ENCODE measurements at places on chromosomes 11 and 22.

DNA sequence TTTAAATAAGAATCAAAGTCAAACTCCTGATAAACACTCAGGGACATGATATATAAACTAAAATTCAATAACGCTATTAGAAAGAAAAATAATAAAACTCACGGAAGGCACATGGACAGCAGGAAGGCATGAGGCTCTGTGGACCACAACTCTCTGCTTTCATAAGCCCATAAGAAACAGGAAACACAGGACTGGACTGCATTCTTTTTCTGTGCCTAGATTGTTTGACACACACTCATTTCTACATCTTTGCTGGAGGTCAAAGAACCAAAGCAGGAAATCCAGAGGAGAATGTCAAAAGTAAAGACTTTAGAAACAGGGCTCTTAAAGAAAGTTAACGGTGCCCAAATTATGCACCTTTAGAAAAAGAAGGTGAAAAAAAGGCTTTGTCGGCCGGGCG, 71.3 kb downstream of the RAB30 start:
- DNase-seq, result no peak

- no peak for DNase-seq
Observed at GRCh38 chr22:22087854-22088657, 105.5 kb upstream of the TOP3B start.

DNA sequence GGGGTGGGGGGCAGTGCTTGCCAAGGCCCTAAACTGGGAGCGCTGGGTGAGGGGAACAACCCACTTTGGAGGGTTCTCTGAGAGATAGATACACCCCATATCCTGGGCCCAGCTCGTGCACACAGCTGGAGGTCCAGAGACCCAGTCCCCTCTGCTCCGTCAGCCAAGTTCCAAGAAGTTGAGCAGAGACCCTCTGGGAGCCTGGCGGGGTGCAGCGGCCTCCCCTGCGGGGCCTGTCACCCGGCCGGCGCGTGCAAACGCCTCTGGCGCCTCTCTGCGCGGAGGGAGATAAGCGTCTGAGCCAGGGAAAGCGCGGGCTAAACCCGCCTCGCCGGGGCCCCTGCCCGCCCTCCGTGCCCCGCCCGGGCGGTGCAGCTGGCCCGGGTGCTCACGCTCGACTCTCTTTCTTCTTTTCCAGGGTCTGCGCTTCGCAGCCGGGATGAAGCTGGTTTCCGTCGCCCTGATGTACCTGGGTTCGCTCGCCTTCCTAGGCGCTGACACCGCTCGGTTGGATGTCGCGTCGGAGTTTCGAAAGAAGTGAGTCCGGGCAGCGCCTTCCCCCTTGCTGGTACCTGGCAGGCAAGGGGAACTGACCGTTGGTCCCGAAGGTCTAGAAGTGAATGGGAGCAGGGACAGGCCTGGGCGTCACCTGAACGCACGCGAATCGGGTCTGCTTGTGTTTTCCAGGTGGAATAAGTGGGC, 540 bp downstream of the ADM start:
- DNase-seq, result peak; percentile 52

GRCh38 chr11:73206801-73207200, 11.3 kb upstream of the P2RY2 start:
- DNase-seq, result no peak

DNA sequence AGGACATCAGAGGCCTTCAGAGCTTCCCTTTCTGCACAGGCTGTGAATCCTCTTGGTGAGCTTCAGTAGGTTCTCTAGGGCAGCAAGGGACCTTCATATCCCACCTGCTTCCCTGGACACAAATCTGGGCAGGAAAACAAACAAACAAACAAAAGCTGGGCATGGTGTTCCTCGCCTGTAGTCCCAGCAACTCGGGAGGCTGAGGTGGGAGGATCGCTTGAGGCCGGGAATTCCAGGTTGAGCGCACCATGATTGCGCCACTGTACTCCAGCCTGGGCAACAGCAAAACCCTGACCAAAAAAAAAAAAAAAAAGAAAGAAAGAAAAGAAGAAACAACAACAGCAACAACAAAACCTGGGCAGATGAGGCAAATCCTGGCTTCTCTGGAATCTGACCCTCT, 92.9 kb downstream of the CEP164 start:
- no peak for DNase-seq

GRCh38 chr22:50376085-50376651, 33.0 kb downstream of the PPP6R2 start:
- DNase-seq, result no peak

GRCh38 chr11:37504060-37504611, 906.1 kb upstream of the RAG2 start:
- DNase-seq, result no peak

GRCh38 chr22:36954251-36955014, 41.0 kb downstream of the CSF2RB start:
- no peak for DNase-seq

- DNase-seq, result no peak
Observed at GRCh38 chr11:78289552-78290292, 101.0 kb downstream of the USP35 start.

DNA sequence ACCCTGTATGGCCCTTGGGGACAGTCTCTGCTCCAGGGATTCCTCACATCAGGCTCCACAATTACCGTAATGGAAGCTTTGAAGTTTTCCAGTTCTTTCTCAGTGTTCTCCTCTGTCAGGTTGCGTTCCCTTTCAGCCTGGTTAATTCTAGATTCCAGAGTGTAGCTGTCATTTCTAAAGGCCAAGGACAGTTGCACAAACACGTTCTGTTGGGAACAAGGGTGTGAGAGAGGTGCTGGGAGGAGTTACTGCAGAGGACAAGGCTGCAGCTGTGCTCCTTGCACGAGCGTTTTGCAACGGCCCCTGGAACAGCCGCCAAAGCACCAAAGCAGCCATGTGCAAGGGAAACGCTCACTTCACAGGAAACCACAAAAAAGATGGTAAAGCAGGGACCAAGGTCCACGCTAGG, 35.9 kb upstream of the LYVE1 start:
- DNase-seq, result no peak

- peak; percentile 4 for DNase-seq
Observed at GRCh38 chr11:127493330-127494022, 492.9 kb upstream of the KIRREL3 start.

- no peak for DNase-seq
Observed at GRCh38 chr11:60164550-60165075, 18.3 kb downstream of the MS4A6A start.

DNA sequence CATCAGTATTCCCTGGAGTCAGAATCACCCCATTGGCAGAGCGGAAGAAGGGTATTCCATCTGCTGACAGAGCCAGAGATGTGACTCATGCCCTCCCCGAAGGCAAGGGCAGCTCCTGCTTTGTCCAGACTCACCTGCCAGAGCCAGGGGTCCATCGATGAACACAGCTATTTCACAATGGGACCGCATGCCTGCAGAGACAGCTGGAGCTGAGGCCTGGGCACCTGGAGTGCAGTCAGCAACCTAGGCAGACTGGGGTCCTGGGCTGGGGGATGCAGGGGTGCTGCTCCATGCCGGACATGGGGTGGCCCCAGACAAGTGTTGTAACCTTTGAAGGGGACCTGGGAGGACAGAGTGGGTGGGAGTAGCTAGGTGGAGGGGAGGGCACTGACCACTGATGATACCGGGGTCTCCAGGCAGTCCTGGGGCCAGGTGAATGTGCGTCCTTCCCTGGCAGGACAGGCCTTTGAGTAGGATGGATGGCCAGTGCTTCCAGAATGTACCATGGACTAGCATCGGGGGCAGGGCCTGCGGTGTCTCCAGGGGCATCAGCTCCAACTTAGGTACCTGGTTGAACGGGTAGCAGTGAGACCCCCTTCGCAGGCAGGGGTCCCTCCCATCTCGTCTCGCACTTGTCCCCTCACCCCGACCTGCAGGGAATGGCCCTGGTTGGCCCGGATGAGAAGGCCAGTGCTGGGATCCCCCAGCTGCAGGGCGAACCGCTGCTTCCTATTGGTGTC, 1.7 kb downstream of the TRPT1 start:
- DNase-seq, result no peak

DNA sequence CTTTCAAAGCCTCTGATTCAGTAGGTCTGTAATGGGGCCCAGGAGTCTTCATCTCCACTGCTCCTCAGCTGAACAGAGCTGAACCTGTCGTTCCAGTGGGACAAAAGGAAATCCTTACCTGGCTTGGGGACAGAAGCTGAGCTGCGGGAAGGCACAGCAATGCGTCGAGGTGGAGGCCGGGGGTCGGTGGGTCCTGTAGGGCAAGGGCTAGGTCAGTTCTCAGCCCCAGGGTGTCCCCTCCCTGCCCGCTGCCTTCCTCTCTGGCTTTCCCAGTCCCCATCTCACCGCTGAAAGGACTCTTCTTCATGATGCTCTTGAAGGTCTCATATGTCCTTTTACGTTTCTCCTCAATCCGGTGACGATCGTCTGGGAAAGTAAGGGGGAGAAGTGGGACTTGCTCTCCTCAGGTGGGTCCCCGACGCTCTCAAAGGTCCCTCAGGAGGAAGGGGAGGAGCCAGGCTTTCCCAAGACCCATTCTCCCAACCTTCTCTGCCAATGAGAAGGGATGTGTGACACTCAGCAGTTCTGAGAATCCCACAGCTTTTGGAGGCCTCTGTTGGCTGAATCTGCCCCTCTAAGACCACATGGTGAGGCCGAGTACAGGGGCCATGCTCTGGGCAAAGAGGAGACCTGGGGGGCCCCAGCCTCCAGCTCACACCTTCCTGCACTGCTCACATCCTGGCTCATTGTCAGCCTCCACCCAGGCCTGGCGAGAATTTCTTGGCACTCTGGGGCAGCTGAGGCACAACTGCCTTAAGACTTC, 7.0 kb downstream of the RELA start:
- no peak for DNase-seq

GRCh38 chr11:120248551-120249278, 8.8 kb downstream of the POU2F3 start:
- no peak for DNase-seq

DNA sequence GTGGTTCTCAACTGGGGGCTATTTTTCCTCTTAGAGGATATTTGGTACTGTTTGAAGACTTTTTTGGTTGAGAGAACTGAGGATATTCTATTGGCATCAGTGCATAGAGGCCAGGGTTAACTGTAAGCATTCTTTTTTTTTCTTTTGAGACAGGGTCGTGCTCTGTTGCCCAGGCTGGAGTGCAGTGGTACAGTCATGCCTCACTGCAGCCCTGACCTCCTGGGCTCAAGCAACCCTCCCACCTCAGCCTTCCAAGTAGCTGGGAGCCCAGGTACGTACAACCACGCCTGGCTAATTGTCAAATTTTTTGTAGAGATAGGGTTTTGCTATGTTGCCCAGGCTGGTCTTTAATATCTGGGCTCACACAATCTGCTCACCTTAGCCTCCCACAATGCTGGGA, 12.9 kb downstream of the MMP7 start:
- DNase-seq, result no peak

GRCh38 chr11:34223021-34223813, 117.8 kb downstream of the NAT10 start:
- no peak for DNase-seq

GRCh38 chr11:109865548-109866186, 227.5 kb upstream of the ZC3H12C start:
- DNase-seq, result no peak

- DNase-seq, result no peak
Observed at GRCh38 chr11:70364178-70364577, 34.2 kb upstream of the CTTN start.

DNA sequence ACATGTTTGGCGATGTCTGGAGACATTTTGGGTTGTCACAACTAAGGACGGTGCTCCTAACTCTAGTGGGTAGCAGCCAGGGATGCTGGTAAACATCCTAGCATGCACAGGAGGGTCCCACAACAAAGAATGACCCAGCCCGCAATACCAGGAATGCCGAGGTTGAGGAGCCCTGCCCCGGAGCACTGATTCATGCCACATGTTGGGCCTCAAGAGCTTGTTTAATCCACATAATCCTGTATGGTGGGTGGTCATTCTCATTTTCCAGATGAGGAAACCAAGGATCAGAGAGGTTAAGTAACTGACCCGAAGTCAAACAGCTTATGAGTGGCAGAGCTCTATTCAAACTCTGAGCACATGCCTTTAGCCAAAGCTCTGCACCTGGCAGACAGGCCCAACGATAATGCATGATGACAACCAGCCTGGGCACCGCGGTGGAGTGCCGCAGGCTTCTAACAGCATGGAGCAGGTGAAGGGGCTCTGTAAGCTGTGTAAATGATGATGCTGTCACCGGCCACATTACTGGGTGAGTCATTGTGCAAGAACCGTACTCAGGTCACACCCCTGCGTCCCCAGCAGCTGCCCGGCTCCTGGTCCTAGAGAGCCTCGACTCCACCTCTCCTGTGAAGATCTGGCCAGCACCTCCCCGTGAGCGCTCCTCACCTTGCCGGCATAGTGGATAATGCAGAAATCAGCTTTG, 58.6 kb downstream of the APOL1 start:
- DNase-seq, result peak; percentile 42

- no peak for DNase-seq
Observed at GRCh38 chr11:63019506-63019905, 3.9 kb upstream of the SLC22A8 start.

GRCh38 chr11:127670374-127671119, 670.0 kb upstream of the KIRREL3 start:
- DNase-seq, result no peak

GRCh38 chr22:35567351-35568141, 26.9 kb downstream of the RASD2 start:
- DNase-seq, result no peak

DNA sequence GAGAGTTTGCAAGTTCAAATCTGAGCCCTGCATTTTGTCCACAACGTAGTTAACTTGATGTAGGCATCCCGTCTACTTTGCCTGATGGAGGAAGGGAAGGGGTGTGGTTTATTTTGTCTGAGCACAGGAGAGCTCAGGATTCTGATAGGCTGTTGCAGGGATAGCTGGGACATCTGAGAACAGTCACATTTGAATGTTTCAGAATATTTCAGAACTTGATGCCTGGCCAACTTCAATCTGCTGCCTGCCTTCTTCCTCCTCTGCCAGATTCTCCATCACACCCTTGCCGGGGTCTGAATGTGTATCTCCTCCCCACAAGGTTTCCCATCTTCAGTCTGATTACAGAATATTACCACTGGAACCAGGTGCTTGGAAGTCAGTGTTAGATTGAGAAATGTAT, 51.6 kb downstream of the NTM start:
- DNase-seq, result no peak

- no peak for DNase-seq
Observed at GRCh38 chr11:122207505-122207904, 91.5 kb upstream of the BLID start.

DNA sequence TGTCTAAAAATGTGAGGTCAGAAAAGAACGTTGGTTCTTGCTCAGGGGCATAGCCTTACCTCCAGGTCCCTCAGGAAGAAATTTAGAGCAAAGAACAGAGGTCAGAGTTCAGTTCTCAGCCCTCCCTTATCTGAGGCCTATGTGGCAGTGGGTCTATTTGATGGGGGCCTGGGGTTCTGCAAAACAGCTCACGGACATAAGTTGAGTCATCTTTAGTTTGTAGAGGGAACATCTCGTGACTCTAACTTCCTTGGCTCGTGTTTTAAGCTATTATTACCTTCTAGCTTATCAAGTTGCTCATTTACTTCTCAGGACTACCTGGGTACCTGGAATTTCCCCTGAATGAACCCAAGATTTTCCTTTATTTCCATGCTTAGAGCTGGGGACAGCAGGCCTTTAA, 91.3 kb upstream of the AMOTL1 start:
- DNase-seq, result no peak

GRCh38 chr11:128926437-128927107, 16.1 kb downstream of the TP53AIP1 start:
- DNase-seq, result no peak

- DNase-seq, result no peak
Observed at GRCh38 chr11:73188301-73188700, 29.8 kb upstream of the P2RY2 start.

All from lung microvascular endothelial cell (primary cell).